ENCODE measurements at places on chromosomes 3 and 15.

GRCh38 chr3:487614-488013 is 291.1 kb downstream of the CHL1 start:
- no peak for DNase-seq

- DNase-seq, result no peak
Observed at GRCh38 chr15:69585937-69586336, 133.3 kb downstream of the RPLP1 start.

GRCh38 chr15:90650117-90650955 is 66.8 kb upstream of the BLM start:
- no peak for DNase-seq

GRCh38 chr3:81274671-81275070 is 486.8 kb downstream of the GBE1 start:
- DNase-seq, result no peak

GRCh38 chr3:187914231-187914630 is 169.0 kb upstream of the BCL6 start:
- DNase-seq, result no peak

DNA sequence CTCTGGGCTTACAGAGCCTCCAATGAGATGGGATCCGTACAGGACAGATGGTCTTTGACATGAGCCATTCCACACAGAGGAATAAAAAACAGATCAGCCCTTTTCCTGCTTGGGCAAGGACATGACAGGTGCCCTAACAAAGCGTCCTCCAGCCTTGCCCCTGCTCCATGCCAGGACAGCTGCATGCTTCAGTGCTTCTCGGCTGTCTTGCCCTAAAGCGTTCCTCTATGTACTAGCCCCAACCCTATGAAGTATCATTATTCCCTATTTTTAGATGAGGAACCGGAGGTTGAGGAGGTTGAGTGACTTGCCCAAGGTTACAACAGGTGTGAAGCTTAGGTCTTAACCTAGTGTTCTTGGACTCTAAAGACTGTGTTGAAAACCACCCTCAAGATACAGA is 10.5 kb downstream of the POMGNT2 start:
- no peak for DNase-seq

DNA sequence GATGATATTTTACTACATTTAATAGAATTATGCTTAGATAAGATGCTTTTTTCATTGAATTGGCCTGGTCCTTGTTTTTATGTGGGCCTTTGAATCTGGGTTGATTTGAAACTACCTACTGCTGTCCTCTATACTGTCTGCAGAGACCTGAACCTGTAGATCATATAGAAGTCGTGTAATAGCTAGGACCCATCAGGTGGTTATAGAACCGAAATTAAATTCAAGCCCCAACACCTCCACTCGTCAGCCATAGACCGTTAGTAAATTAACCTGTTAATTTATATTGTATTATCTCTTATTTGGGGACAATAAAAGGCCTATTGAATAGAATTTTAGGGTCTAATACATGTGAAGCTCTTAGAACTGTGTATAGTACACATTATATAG is 108.4 kb downstream of the MBNL1 start:
- DNase-seq, result no peak

DNA sequence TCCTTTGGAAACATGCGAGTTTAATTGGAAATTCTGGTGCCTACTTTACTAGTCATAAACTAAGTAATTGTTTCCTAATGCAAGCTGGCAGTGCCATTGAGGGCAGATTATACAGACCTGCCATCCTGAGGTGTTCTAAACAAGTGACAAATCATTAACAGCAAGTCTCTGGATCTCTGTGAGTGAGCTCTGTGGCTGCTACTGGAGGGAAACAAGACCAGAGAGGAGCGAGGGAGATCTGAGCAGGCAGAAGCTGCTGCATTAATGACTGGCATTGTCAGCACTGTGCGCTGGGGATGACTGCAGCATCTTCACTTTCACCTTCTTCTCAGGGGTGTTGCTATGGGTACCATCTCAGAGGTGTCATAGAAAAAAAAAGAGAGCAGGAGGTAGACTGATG is 308.4 kb upstream of the DPH6 start:
- DNase-seq, result no peak

DNA sequence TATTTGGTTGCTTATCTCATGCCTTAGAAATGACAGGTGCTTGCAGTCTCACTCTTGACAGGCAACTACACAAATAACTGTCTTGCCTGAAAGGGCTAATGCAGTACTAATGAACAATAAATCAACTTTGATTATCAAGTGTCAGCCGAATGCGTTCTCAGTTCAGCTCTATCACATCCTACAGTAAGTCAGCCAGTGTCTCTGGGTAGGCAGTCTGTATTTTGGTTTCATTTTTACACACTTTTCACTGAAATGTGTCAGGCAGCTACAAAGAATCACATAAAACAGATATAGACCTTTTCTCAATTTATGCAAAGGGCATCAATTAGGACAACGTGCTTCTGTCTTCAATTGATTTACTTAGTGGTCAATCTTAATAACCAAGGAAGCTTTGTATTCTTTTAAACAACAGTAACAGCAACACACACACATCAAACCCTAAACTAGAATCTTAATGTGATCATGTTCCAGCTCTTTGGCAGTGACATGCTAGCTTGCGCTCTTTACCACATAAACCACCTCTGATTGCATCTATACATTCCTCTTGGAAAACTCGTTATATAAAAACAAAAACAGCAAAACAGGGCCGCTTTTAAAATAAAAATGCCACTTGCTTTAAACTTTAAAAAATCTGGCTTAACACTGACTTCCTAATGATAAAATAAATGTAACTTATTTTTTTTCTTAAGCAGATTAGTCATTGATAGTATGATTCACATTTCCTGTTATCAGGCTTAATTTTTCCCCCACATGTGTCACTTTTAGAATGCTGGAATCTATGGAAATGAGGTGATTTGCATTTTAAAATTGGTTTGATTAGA is 520.4 kb downstream of the FOXP1 start:
- no peak for DNase-seq

GRCh38 chr3:172595664-172596393 is 72.6 kb upstream of the TNFSF10 start:
- DNase-seq, result peak; percentile 31

DNA sequence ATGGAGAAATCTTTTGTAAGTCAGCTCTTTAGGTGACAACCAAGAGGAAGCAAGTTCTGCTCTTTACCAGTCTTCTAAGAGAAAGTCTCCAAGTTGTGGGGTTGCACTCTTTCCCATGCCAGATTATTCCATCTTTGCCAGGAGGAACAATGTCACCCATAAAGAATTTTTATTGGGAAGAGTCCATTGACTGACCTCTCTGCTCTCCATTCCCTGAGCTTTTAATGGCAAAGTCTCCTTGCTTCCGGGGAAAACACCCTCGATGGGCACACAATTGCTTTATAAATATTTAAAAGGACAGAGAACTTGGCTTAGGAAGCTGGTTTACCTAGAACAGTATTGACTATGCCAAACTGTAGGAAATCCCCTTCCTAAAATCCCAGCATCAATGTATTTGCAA is 19.9 kb upstream of the UBE2E1 start:
- no peak for DNase-seq

Data from activated T-helper 2 cell treated with anti-CD3 and anti-CD28 coated beads, Interferon-gamma antibody, Interleukin-2, Interleukin-4, amounts not matched to agents 10 μg/mL and 5 μg/mL and 100 μg/mL, durations not matched to agents 14 hours and 24 hours and 36 hours (primary cell).